NCI-H510A (cell line): ENCODE measurements at places on chromosomes 4 and X.

- no peak for DNase-seq
These were observed 216.2 kb upstream of the BMP3 start for GRCh38 chr4:80814266-80814665.

DNA sequence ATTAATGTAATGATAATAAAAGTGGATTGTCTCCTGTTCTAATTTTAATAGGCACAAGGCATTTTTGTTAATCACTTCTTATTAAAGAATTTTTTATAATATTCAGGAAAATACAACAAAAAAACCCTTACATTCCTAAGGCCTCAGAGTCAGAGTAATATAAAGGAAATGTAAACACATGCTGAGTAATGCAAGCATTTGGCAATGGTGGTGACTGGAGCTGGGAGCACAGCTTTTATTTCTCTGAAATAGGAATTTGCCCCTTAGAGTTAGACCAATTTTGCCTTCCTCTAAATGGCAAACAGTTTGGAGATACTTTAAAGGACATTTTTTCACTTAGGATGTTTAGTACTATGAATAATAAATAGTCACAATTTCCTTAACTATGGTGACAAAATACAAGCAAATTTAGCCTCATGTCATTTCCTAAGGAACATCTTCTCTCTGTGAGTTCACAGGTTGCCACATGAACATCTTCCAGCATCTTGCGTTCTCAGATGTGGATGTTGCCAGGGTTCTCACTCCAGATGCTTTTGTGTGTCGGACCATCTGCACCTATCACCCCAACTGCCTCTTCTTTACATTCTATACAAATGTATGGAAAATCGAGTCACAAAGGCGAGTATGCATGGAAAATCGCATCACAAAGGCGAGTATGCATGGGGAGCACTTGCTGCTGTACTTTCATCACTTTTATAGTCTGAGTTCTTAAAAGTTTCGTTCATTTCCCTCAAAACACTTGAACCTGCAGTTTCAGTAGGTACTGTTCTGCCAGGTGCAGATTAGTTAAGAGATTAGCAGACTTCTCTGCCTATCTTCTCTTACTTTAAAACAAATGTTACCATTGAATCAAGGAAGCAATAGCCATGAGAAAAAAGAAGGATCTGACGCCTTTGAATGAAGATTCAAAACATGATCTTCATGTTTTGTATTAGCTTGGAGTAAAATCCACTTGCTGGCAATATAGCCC, 15.9 kb upstream of the F11 start:
- no peak for DNase-seq

DNA sequence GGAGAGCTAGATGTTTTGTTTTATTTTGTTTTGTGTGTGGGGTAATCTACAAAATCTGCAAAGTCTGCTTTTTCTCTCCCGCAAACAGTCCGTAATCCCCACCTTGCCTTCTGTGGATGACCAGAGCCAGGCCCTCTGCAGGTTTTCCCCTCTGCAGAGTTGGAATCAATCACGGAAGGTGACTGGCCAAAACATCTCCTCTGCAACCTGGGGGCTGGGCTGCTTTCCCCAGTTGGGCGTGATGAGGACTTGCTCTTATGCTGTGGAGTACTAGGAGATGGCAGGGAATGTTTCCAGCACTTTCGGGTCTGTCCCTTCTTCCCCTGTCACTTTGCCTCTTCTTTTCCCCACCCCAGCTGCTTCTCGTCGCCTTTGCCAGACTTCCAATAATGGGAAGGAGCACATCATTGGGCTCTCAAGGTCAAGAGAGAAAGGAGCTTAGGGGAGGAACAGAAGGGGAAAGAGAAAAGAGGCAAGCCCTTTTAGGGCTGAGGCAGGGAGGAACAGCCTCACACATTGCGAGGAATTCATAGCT, 1.1 kb downstream of the TMEM35A start:
- no peak for DNase-seq

DNA sequence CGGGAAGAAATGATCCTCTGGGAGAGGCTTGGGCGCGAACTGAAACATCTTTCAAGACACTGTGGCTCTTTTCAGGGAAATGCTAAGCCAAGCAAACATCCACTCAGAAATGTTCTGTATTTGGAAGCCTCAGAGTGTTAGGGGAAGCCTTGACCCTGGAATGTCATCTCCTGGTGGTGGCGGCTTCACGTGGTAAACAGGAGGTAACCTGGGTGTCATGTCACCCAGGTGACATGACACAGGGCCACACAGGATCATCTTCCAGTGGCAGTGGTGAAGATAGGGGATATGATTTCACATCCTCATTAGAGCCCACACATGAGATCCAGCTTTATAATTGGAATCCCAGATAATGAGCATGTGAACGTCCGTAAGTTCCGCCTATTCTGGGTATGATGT, 140.0 kb downstream of the TBL1X start:
- no peak for DNase-seq

DNA sequence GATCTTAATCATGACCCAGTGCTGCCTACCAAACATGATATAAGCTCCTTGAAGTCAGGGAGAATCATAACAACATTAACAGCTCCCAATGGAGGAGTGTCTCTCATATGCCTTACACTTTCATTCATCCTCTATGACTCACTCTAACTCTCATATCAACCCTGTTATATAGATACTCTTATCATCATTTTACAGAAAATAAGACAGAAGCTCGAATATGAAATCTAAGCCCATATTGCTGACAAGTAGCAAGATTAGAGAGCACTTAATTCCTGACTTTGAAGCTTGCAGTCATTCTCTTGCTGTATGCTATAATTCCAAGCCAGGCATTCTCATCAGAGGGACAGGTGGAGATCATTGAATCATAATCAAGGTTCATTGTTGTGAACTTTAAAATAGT, 476.7 kb upstream of the ATOH1 start:
- DNase-seq: no peak

DNA sequence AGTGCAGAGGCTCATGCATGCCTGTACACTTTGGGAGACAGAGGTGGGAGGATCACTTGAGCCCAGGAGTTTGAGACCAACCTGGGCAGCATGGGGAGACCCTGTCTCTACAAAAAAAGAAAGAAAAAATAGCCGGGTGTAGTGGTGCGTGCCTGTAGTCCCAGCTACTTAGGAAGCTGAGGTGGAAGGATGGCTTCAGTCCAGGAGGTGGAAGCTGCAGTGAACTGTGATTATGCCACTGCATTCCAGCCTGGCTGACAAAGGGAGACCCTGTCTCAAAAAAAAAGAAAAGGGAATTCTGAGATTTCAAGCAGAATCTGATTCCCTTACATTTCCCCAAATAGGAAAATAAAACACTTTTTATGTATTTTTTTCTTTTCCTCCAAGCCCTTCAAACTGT, 83.5 kb downstream of the SYNPO2 start:
- DNase-seq: no peak

- no peak for DNase-seq
These were observed 5.0 kb downstream of the RBM3 start for GRCh38 chrX:48579259-48579658.

DNA sequence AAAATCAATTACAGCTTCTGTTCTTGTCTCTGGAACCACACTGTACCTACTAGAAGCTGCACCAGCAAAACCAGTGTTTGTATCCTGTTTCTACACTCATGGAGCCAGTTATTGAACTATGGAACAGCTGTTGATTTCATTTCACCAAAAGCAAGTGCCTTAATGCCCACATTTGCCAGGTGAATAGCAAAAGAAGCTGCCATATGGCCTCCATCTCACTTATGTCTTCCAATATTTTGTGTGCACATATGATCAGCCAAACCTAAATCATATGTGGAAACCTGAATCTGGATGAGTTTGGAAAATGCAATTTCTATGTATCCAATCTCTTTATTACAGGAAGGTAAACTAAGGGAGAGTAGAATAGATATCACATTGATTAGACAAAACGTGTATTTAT, 415.8 kb upstream of the GRID2 start:
- no peak for DNase-seq

DNA sequence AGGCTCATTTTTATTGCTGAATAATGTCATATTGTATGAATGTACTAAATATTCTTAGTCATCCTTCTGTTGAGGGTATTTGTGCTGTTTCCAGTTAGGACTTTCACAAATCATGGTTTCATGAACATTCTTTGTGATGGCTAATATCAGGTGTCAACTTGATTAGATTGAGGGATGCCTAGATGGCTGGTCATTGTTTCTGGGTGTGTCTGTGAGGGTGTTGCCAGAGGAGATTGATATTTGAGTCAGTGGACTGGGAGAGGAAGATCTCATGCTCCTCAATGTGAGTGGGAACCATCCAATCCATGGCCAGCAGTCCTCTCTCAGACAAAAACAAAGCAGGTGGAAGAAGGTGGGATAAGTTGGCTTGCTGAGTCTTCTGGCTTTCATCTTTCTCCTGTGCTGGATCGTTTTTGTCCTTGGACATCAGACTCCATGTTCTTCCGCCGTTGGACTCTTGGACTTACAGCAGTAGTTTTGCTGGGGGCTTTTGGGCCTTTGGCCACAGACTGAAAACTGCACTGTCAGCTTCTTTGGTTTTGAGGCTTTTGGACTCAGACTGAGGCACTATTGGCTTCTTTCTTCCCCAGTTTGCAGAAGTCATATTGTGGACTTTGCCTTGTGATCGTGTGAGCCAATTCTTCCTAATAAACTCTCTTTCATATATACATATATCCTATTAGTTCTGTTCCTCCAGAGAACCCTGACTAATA, 11.9 kb upstream of the HS3ST1 start:
- no peak for DNase-seq

GRCh38 chrX:70254063-70254400, 6.0 kb downstream of the P2RY4 start:
- DNase-seq: no peak
